Stimulated activated CD4-positive, alpha-beta T cell treated with anti-CD3 and anti-CD28 coated beads, Interleukin-15, amount 100 ng/mL, for 1 hour (primary cell): ENCODE measurements at places on chromosomes 7 and 10.

DNA sequence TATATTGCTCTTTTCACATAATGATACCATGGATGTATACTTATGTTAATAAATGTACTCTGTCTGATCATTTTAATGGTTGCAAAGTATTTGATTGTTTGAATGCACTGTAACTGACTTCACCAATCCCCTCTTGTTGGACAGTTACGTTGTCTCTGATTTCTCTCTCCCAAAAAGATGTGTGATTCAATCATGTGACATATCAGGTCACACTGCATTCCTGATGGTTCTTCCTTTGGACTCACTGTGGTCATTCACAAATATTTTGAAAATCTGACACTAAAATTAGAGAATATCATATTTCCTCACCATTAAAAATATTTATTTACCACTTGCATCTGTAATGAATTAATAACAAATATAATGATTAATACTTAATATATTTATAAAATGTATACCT lies 22.2 kb downstream of the SLC16A12 start:
- DNase-seq: no peak

DNA sequence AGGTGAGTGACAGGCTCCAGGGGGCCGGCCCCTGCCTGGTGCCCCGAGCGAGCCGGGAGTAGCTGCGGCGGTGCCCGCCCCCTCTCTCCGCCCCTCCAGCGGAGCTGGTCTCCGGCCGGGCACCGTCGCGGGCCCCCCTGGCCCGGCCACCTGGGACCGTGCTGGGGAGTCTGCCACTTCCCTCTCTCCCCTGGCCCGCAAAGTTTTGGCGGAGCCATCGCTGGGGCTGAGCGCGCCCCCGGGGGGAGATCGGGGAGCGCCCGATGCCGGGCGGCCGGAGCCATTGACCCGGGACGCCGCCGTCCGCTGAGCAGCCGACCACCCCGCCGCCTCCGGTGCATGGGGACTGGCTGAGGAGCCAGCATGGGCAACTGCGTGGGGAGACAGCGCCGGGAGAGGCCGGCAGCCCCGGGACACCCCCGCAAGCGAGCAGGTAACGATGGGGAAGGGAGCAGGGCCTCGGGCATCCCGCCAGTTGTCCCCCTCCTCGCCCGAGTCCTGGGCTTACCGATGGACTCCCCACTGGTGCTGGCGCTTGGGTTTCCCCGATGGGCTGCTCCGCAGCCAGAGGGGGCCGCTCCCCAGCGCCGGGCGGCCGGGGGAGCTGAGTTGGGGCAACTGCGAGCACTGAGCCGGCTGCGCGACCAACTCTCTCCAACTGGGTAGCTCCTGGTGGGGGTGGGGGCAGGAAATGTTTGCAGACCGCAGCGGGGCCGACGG lies at the start of gene UBTD1:
Gene UBTD1, plus strand, starts transcription at position 84 of the 720 bp plus-strand sequence. Its CDS starts 280 bp downstream, at position 364.
- DNase-seq: no peak

GRCh38 chr10:30671026-30671616 lies 41.6 kb upstream of the LYZL2 start:
- no peak for DNase-seq

GRCh38 chr10:130935897-130936550 lies 375.5 kb downstream of the TCERG1L start:
- no peak for DNase-seq

GRCh38 chr10:3749600-3749999 lies 35.4 kb downstream of the KLF6 start:
- DNase-seq: no peak

DNA sequence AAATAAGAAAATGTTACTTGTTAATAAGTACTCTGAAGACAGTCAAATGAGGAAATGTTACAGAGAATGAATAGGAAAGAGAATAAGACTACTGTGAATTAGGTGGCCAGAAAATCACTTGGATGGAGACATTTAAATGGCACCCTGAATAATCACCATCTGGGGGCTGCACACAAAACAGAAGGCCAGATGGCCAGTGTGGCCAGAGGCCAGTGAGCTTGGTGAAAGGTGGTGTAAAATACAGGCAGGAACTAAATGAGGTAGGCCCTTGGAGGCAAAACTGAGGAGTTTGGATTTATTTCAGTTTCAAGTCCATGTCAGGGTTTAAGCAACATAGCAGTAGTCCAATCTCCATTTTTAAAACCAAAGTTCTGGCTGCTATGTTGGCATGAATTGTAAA lies 126.7 kb downstream of the TSPAN12 start:
- no peak for DNase-seq

DNA sequence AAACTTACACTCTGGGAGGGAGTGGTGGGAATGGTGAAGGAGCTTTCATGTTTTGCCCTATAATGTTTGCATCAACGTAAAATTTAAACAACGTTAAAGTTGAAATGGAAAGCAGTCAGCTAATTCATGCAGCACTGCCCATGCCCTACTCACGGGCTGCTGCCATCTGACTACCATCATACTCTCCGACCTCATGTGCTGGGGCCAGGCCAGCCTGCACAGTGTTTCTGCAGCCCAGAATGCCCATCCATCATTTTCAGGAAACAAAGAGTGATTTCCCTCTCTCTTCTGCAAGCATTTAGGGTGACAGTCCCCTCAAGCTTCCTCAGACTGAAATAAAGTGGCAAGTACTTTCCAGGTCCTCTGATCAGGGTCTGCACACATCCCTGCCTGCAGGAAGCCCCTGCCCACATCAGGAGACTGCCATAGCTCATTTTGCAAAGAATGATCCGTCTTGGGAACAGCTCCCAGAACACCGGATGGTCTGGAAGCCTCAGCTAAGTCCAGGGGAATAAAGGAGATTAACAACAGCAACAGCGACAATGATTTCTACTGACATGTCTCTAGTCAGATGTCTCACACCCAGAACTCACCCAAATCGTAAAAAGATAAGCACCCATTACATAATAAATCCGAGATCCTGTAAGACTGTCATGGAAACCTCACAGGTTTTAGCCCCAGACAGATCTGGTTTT lies 40.3 kb downstream of the ARHGAP22 start:
- no peak for DNase-seq

DNA sequence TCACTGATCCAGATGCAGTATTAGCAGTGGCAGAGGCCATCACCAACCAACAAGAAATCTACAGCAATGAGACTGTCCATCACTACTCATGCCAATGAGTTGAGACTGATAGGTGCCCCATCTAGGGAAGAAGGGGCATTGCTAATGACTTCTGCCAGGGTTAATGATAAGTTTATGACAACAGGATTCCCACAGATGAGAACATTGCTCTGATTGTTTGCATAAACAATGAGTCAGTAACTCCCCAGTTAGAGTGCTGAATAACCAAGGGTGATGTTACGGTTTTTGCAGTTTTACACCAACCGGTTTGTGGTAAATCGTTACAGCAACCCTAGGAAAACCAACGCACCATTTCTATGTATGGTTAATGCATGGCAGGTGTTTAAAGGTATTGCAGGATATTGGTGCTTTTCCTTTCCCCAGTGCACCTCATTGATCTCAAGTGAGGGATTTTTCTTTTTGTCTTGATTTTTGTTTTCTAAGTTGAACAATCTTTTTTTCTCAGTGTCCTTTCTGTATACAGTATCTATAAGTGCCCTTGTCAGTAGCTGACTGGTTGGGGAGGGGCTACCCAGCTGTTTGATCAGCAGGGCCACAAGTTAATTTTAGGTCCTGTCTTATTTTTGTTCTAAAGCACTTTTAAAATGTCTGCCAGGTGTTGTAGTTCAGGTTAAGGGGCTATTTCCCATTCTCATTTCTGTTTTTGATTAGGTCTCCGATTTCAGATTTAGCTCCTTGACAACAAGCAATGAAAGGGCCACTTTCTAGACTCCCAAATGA lies 3.9 kb upstream of the CSGALNACT2 start:
- no peak for DNase-seq
